Immature natural killer cell (primary cell): ENCODE measurements at places on chromosomes 12 and 14.

DNA sequence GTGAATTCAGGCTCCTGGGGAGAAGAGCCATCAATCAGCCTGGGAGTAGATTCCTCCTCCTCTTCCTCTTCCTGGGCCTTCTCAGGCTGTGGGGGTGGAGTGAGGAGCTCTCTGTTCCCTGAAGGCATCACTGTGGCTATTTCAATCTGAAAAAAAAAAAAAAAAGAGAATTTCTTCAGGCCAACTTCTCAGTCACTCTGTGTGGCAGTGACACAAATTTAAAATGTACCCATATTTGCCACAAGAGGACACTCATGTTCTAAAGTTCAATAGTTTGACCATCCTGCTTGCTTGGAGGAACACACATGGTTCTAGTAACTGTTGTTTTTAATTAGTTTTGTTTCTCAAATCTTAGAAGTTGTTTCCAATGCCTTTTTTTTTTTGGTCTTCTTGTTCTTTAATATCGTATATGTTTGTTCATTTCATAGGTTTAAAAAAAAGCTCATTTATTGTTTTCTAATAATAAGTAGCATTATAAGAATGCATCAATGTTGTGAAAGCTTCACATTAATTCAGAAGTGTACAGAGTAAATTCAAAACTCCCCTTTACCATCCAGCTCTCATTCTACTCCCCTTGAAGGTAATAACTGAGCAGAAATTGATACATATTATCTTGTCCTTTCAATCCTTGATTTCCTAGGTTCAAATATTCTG, 23.3 kb upstream of the CCER1 start:
- DNase-seq, result no peak

- no peak for DNase-seq
Measured at GRCh38 chr14:99554757-99555531, 49.1 kb downstream of the CCDC85C start.

DNA sequence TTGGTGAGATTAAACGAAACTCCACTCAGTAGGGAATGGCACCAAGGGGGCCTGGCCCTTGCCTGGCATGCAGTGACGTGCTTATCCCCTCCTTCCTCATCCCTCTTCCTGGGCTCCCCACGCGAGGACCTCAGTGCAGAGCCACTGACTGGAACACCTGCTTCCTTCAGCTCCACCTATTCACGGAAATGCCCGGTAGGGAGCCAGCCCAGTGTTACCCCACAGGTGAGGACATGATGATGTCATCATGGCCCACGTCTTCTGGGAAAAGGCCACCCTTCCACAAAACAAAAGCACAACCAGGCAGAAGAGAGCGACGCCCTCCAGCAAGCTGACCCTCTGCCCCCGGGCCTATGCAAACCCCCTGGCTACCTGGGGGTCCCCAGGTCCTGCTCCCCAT, 42.1 kb downstream of the CCDC85C start:
- DNase-seq, result no peak

DNA sequence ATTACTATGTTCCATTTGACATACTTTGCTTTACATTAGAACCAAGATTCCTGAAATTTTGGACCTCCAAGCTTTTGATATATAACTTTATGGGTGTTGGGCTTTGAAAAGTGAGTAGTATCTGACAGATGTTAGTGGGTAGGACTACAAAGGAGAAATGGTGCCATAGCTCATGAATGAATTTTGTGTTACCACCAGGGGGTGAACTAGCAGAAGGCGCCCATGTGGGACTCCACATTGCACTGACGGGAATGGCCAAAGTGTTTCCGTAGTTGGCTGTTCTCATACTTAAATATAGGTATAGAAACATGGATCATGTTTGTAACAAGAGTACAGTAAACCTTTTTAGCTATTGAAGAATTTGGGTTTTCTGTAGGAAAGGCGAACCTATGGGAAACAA, 337.5 kb downstream of the FLRT2 start:
- DNase-seq, result no peak

- no peak for DNase-seq
Measured at GRCh38 chr12:118553856-118554504, 177.6 kb downstream of the SUDS3 start.

DNA sequence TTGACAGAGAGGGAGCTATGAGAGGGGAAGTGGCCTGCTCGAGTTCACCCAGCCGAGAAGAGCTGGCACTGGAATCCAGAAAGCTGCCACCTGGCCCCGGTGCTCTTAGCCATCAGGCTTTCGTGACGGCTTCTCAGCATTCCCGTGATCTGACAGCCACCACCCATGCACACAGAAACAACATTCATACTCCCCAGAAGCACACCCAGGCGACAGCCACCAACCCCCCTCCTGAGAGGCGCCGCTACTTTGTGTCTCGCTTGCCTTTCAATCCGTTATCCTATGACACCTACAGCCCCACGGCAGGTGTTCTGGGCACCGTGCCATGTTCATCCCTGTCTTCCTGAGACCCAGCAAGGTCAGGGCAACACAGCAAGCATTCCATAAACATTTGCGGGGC, 31.4 kb downstream of the PSMC1 start:
- DNase-seq, result no peak

GRCh38 chr12:110767863-110768262, 25.2 kb upstream of the PPP1CC start:
- DNase-seq, result no peak

DNA sequence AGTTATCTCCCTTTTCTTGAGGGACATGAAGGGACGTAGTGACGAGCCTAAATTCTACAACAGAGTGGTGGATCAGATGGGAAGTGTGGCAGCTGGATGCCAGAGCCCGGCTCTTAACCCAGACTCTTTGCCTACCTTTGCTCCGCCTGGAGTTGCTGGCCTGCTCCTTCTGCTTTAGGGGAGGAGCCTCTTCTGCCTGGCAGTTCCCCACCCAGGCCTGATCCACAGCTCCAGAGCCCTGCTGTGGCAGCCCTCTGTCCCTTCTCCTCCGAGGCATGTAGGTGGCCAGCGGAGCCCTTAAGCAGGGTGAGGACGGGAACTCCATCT, 2.3 kb upstream of the PRPH start:
- no peak for DNase-seq
